ENCODE measurements at places on chromosomes 4 and X. TPM values are rescaled to one million over a fixed set of nuclear protein-coding genes. Genes with fewer than 3 reads are reported as not detected.

Gene LONRF3
- 1.8 TPM for total RNA-seq

- DNase-seq = no peak
Measured at GRCh38 chrX:39955625-39956024, 142.1 kb downstream of the BCOR start.

DNA sequence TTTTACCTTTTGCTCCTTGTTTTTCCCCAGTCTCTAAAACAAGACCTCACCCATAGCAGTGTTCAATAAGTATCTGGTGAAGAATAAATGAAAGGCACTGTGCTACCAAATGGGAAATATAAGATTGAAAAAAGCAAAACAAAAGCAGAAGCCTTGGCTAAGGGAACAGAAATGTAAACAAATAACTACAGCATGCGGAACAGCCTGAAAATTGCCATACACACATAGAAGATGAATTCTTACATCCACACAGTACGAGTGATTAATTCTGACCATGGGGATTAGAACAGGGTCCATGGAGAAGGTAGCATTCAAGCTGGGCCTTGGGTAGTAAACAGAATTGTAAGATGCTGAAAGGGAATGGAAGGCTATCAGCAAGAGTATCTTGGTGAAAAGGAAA, 40.5 kb downstream of the TMEM150C start:
- DNase-seq = no peak

Gene GSX2
- total RNA-seq = not detected

GRCh38 chrX:9475984-9476383, 11.1 kb downstream of the TBL1X start:
- DNase-seq = no peak

DNA sequence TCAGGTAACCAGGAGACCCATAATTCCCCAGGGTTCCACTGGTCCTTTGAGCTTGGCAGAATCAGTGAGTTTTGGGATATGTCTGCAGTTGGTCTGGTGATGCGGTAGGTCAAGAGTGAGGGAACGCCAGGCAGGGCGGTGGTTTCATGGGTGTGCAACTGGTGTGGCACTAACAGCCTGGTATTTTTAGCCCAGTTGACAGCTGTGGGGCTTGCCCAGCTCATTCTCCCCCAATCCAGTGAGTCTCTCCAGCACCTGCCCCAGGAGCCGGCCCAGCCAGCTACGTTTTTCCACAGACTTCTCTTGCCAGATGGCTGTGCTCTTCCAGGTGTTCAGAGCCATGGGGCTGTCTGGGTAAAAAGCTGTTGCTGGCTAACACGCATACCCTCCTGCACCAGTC, 1019.9 kb downstream of the CCSER1 start:
- no peak for DNase-seq

Data from CD8-positive, alpha-beta memory T cell (primary cell).